ENCODE measurements at places on chromosomes 1 and 21. TPM values are rescaled to one million over a fixed set of nuclear protein-coding genes. Genes with fewer than 3 reads are reported as not detected.
A peak's percentile ranks its signal among the peaks of the same experiment; 100 is the strongest.

Gene NR1I3
- total RNA-seq = not detected

Gene DBT
- 11.5 TPM for total RNA-seq

Gene TMEM54
- total RNA-seq = not detected

Gene TMEM222
- 34.9 TPM for total RNA-seq

Gene DTL
- 1.1 TPM for total RNA-seq

Gene CFHR5
- total RNA-seq = not detected

Gene CFAP141
- total RNA-seq = 1.2 TPM

Gene TFAP2E
- 6.6 TPM for total RNA-seq

Gene GPR37L1
- not detected for total RNA-seq

Gene CYP4X1
- total RNA-seq = not detected

Gene PLA2G2F
- total RNA-seq = not detected

DNA sequence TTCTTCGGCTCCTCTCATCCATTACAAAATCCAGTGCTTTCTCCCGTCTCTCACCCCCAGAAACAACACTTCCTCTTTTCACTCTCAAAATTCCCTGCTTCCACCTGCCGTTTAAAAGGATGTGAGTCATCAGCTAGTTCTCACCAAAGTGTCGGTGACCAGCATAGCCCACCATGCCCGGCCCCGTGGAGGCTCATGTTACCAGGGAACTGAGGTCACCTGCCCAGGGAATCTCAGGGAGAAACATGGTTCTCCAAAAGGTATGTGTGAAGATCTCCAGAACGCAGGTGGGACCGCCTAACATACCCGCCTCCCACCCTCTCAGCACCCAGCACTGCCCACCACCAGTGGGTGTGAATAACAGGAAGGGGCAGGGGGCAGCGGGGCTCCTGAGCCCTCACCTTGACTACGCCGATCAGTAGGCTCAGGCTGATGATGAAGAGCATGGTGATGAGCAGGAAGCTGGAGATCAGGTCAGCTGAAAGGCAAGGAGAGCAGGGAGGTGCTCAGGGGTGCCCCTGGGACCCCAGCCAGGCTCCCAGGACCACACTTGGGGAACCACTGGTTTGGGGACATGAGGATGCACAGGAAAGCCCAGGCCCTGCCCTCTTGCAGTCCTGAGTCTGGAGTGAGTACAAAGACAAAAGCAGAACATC lies 16.2 kb downstream of the LAPTM5 start:
- DNase-seq = no peak

DNA sequence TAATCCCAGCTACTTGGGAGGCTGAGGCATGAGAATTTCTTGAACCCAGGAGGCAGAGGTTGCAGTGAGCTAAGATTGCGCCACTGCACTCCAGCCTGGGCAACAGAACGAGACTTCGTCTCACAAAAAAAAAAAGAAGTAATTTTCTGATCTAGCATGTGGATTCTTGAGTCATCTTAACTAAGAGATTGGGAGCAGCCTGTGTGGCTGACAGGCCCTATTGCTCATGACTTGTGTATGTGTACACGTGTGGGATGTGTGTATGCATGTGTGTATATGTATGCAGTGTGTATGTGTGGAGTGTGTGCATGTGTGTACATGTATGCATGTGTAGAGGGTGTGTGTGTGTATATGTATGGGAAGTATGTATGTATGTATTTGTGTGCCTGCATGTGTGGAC lies 29.5 kb downstream of the DOP1B start:
- DNase-seq = no peak

GRCh38 chr1:90435351-90435750 lies 281.8 kb downstream of the BARHL2 start:
- DNase-seq = no peak

GRCh38 chr1:100861379-100861778 lies 33.3 kb downstream of the EXTL2 start:
- DNase-seq = no peak

DNA sequence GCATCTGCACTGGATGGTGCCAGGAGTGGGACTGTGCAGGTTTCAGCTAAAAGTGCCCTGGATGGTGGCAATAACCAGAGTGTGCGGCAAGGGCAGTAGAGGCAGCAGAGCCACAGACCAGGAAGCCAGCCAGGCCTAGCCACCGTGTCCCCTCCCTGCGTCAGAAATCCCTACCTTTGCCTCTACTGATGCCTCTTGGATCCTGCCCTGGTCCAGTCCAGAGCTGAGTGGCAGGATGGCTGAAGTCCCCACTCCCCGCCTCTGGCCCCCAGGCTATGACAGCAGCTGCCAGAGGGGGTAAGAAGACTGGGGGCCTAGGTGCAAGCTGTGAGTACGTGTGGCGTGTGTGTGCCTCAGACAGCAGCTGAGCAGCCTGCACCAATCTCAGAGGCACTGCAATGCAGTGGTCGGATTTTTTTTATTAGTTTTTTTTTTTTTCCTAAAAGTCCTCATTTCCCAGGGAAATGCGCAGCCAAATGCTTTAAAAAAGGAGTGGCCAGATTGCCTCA lies 51.9 kb downstream of the SYT2 start:
- DNase-seq = no peak

DNA sequence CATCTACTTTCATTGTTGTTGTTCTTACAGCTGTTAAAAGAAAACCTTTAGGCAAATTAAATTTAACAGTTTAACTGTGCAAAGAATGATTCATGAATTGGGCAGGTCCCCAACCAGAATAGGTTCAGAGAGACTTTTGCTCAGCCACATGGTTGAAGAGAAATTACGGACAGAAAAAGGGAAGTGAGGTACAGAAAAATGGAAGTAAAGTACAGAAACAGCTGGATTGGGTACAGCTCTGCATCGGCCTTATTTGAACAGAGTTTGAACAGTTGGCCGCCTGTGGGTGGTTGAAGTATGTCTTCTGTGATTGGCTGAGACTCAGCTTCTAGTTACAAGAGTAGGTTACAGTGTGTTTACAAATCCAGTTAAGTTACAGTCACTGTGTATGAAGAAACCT lies 210.1 kb downstream of the FGGY start:
- DNase-seq = no peak

DNA sequence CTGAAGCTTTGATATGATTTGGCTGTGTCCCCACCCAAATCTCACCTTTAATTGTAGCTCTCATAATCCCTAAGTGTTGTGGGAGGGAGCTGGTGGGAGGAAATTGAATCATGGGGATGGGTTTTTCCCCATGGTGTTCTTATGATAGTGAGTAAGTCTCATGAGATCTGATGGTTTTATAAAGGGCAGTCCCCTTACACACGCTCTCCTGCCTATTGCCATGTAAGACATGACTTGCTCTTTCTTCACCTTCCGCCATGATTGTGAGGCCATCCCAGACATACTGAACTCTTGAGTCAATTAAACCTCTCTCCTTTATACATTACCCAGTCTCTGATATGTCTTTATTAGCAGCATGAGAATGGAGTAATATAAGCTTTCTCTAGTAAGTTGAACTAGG lies 261.9 kb downstream of the HLX start:
- no peak for DNase-seq

GRCh38 chr1:185648858-185649589 lies 85.2 kb upstream of the HMCN1 start:
- DNase-seq = no peak

DNA sequence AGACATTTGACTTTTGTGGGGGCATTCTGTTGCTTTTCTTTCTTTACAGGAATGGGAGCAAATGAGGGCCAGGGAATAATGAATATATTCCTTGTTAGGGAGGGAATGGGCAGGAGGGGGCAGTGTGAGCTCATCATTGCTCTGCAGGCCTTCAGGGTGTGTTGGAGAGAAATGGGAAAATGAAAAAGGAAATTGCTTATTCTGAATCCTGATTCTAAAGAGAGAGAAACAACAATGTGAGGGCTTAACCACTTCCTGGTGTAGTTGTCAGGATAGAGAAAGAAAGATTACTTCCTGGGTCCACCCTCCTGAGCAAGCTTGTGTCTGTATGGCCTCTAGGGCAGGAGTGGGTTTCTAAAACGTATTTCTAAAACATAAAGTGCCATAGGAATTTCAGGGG lies 28.3 kb downstream of the VANGL2 start:
- DNase-seq = no peak

GRCh38 chr1:181028196-181028595 lies 5.5 kb upstream of the STX6 start:
- no peak for DNase-seq

- no peak for DNase-seq
Observed at GRCh38 chr21:29396951-29397455, 98.3 kb downstream of the BACH1 start.

- no peak for DNase-seq
Observed at GRCh38 chr1:25669781-25670567, 53.4 kb downstream of the MAN1C1 start.

GRCh38 chr1:21668232-21668950 lies 766 bp downstream of the RAP1GAP start:
- DNase-seq = no peak

DNA sequence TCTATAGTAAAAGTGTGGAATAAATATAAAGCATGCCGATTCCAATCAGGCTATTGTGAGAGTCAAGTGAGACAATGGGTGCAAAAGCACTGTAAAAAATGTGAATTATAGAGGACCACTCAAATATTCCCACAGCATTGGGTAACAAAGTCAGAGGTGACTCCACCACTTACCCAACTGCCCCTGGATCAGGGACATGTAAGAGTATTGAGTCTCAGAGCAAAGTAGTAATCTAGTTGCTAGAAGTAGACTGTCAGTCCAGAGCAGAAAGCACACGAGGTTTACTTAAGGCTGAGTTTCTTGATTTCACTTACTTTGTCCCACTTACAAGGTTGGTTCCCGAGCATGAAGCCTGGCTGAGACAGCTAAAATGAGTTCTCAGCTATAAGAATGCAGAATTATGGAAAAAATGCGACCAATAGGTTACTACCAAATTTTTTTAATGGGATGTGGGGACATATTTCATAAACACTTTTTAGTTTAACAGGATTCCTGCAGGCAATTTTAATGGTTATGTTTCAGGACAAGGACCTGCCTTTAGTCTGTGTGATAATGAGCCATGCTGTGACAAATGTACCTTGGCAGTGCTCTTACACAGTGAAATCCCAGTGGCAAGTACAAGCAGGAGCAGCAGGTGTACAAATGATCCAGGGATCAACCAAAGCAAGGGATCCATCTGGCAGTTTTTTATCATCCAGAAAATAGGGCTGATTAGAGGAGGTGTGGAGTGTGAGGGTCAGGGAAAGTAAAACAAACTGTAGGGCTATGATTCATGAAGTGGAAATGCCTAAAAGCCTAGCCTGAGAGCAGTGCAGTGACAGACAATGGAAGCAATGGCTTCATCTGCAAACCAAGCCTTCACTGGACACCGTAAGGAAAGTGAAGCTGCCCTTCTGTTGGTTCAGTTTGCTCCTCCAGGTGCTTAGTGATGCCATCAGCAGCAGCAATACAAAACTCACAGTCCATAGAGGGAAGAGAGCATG lies 156.2 kb upstream of the SPAG17 start:
- no peak for DNase-seq

DNA sequence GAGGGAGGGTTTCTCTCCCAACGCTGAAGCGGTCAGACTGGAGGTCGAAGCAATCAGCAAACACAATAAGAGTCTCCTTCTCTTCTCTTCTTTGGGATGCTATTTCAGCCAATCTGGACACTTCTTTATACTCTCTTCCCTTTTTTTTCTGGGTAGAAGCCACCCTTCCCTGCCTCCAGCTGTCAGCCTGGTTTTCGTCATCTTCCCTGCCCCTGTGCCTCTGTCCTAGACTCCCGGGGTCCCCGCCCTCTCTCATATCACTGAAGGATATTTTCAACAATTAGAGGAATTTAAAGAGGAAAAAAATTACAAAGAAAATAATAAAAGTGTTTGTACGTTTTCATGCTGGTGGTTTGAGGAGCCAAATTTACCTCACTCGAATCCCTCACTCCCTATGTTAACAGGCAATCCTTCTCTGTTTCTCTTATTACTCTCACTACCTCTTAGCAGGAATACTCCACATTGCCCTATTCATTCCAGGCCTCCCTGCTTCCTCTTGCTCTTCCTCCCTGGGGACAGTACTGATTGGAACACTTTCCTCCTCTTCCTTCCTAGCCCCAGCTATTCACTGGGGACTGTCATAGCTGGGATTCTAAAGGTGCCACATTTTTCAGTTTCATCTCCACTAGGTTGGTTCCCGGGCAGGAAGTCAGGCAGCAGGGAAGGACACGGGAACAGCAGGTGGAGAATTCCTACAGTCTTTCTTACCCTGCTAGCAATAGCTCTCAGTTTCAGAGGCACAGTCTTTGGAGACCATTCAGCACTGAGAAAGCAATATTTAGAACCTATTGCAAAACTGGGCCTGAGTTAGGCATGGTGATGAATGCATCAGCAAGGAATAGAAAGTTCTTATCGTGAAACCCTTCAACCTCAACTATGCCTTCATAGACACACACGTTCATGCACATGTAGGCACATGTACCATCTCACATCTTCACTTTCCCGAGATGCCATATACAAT lies 288.0 kb downstream of the PBX1 start:
- no peak for DNase-seq

DNA sequence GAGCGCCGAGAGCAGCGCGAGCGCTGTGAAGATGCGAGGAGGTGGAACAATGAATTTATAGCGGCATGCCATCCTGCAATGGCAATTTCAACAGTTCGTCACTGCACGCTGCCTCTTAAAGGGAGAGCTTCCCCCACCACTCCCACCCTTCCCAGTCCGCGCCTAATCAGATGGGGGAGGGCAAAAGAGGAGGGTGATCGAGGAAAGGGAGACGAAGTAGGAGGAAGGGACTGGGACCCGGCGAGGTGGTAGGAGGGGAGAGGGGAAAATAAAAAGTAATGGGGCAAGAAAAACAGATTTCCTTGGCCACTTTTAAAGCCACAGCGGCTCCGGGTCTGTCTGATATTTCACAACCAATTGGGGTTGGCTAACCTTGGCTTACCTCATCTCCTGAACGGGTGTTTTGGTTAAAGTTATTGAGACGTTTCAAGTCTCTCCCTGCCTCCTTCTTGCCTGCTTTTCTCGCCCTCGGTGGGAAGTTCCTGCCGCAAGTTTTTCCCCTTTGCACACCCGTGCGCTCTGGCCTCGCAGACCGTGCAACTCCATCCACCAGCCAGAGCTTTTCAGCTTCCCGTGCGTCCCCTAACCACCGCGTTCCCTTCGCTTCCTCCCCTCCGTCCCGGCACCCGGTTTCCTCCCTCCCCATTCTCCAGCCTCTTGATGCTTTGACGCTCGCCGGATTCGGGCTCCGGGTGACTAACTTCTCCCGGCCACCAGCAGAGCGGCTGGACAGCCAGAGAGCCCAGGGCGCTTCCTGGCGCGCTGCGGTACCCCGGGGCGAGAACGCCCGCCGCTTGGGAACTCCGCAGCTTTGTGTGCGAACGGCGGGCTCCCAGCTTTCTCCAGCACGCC lies at the start of gene ADAMTS5:
Gene ADAMTS5 (minus strand): TSS at position 27 of the 852 bp plus-strand sequence. CDS start 697 bp downstream, outside the sequence.
- DNase-seq = no peak

- no peak for DNase-seq
Observed at GRCh38 chr1:228208831-228209551, 1.1 kb downstream of the OBSCN start.

DNA sequence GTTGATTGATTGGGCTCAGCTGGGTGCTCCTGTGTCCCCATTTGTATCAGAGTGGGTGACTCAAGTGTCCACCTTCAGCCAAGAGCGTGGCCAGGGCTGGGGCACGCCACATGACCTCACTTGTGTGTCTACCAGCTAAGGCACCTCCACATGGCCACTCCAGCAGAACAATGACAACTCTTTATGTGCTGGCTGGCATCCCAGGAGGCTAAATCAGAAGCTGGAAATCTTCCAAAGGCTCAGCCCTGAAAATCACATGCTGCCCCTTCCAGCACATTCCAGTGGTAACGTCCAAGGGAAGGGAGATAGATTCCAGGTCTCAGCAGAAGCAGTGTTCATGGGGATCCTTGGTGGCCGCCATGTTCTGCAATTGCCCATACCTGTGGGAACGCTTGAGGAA lies 585.5 kb downstream of the AJAP1 start:
- DNase-seq = no peak

- peak; percentile 50 for DNase-seq
Observed at GRCh38 chr1:64540265-64540791, 70.4 kb downstream of the CACHD1 start.

GRCh38 chr1:178491721-178492120 lies 5.0 kb downstream of the CLEC20A start:
- DNase-seq = no peak
